ENCODE measurements at places on chromosomes 7 and 10. TPM values are rescaled to one million over a fixed set of nuclear protein-coding genes. Genes with fewer than 3 reads are reported as not detected.

HBP1 gene
- total RNA-seq: 22.4 TPM

H2BK1 gene
- not detected for total RNA-seq

CUBN gene
- total RNA-seq: 0.02 TPM

GHRHR gene
- total RNA-seq: 0.29 TPM

RNF133 gene
- total RNA-seq: not detected

CTTNBP2 gene
- total RNA-seq: 0.15 TPM

PRSS1 gene
- total RNA-seq: not detected

CTAGE8 gene
- total RNA-seq: not detected

PRSS37 gene
- not detected for total RNA-seq

MKI67 gene
- 73.1 TPM for total RNA-seq
